ENCODE measurements at places on chromosomes 7 and 10.

GRCh38 chr7:21868576-21868850 lies 77.2 kb downstream of the CDCA7L start:
- DNase-seq = no peak

DNA sequence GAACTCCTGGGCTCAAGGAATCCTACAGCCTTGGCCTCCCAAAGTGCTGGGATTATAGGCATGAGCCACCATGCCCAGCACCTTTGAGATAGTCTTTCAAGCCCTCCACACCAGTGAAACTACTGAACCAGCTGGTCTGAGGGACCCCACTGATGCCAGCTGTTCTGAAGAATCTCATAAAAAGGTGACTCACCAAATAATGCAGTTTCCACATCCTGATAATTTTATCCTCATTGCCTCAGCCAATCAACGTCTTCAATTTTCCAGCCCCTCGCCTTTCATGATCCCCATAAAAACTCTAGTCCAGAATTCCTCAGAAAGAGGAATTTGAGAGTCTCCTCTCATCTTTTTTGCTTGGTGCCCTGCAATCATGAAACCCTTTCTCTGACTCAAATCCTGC lies 1691.6 kb upstream of the LRRTM3 start:
- DNase-seq = no peak

GRCh38 chr10:129334266-129334665 lies 132.8 kb upstream of the MGMT start:
- DNase-seq = no peak

- DNase-seq = no peak
These were observed 1.4 kb downstream of the EPHB4 start for GRCh38 chr7:100825751-100826513.

GRCh38 chr10:69807122-69807521 lies 5.4 kb downstream of the COL13A1 start:
- DNase-seq = no peak

All from sigmoid colon (tissue), 7 donors.